ENCODE measurements at places on chromosomes 1 and 21. TPM values are rescaled to one million over a fixed set of nuclear protein-coding genes. Genes with fewer than 3 reads are reported as not detected.

DNA sequence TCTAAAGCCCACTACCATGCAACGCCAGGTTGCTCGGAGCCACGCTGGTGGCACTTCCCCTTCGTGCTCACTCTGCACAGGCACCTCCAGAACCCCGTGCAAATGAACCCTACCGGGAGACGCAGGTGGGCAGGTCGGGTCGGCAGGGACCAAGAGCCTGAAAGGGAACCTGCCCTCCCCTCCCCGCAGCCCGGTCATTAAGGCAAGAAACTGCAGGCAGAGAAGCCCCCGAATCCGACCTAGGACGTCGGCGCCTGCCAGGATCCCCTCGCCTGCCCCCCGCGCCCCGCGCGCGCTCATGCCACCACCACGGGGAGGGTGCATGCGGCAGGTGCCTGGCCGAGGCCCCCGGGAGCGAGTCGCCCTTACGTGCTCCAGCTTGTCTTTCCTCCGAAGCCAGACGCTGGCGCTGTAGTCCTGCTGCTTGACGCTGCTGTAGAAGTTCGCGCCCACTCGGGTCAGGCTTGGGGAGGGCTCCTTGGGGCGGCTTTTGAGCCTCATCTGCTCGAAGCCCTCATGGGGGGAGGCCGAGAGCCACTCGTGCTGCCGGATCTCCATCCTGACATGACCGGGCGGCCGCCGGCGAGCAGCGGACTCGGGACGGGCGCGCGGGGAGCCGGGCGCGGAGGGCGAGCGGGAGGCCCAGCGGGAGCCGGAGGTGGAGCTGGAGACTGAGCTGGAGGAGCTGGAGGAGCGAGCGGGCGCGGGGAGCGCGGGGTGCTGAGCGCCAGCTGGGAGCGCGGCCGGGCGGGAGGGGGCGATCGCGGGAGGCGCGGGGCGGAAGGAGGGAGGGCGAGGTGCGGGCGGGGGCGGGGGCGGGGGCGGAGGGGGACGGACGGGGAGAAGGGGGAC, 552 bp downstream of the PLD5 start:
- DNase-seq = no peak

FAM3B gene
- not detected for total RNA-seq

DNA sequence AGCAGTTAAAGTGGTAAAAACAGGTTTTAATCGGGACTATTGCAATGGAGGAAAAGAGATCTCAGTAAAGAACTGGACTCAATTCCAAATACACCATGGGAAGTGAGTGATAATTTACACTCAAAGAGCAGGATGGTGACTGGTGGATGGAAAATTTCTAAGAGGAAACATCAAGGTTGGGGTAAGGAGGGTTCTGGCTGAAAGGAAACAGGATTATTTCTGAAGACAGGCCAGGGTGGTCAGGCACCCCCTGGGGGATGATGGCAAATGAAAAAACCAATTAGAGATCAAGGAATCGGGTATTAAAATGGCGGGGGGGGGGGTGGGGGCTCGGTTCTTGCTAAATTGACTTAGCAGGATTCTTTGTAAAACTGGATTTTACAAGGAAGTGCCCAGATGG, 12.3 kb upstream of the HSD11B1 start:
- no peak for DNase-seq

DNA sequence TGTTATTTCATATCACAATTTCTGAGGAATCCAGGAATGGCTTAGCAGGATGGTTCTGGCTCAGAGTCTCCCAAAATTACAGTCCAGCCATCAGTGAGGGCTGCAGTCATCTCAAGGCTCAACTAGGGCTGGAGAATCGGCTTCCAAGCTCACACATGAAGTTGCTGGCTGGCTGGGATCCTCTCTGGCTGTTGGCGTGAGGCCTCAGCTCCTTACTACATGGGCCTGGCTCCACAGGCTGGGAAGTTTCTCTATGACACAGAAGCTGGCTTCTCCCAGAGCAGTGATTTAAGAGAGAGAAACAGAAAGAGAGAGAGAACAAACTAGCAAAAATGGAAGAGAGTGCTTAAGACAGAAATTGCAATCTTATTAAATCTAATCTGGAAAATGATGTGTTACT, 38.8 kb upstream of the RGS8 start:
- DNase-seq = no peak

EXO5 gene
- 12.6 TPM for total RNA-seq

DNA sequence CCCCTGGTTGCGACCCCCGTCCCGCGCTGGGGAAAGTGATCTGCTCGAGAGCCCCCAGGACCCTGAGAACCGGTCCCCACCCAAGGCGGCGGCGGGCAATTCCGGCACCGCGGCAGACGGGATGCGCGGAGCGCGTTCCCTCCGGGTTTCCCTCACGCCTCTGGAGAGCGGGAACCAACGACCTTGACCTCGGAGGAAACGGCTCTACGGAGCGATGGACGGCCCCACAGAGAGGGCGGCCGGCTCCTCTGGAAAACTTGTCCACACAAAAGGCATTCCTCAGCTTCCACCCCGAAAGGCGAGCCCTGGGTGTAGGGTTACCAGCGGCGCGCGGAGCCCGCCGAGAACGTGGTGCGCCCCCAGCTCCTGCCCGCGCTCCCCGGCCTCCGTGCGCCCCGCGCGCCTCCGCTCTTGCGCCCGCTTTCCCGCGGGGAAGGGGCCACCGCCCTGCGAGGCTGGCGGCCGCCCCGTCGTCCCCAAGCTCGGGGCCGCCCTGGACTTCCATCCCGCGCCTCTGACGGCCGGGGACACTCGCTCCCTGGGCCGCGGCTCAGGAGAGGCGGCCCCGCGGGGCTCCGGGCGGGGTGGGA, 391 bp upstream of the KIAA1614 start:
- no peak for DNase-seq

GRCh38 chr1:39652105-39652504, 12.7 kb upstream of the HEYL start:
- DNase-seq = no peak

All from activated CD4-positive, alpha-beta memory T cell treated with anti-CD3 and anti-CD28 coated beads, Interleukin-2, amount 10 ng/mL, durations not matched to agents 7 days and 5 days (primary cell).